ENCODE measurements at places on chromosomes 2 and 18.

DNA sequence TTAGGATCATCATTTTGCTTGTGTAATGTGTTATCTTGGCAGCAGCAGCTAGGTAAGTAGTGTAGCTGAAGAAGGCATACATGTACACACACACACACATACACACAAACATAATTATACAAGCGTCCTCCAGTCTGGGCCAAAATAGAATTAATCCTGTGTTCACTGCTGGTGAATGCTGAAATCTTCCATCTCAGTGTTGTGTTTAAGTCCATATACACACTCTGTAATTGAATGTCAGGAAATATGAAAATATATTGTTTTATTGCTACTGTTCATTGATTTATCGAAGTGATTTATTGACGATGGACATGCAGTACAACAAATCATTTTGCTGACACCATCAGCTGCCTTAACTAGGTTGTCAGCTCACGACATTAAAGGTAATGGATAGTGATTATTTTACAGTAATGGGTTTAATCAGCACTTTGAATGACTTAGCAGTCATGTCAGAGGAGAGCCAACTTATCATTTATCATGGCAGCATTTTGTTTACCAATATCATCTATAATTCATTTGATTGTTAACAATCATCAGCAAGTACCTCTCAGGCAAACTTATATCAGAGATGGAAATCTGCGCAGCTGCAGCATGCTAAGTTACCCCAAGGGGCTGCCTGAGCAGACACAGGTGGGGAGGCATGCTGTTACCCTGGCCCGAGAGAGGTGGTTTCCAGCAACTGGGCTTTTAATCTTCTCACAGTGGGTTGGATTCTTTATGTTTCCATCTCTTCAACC, 83.7 kb upstream of the FSHR start:
- no peak overlapping the region for H3K27ac ChIP-seq
- H3K36me3 ChIP-seq, result no peaks in the 10 kb centered on the region

- H3K36me3 ChIP-seq, result no peaks in the 10 kb centered on the region
- peaks cover 16% of the 10 kb centered on the region for H3K27me3 ChIP-seq
- no peaks in the 10 kb centered on the region for H3K4me1 ChIP-seq
- DNase-seq, result peak; percentile 34
Observed at GRCh38 chr2:240932724-240933047, 26.6 kb downstream of the CROCC2 start.

- no peak for DNase-seq
- no peaks in the 10 kb centered on the region for H3K27me3 ChIP-seq
- H3K4me1 ChIP-seq, result peaks cover 16% of the 10 kb centered on the region
- no peak overlapping the region for H3K4me3 ChIP-seq
Observed at GRCh38 chr18:42268186-42268725, 313.2 kb downstream of the PIK3C3 start.

DNA sequence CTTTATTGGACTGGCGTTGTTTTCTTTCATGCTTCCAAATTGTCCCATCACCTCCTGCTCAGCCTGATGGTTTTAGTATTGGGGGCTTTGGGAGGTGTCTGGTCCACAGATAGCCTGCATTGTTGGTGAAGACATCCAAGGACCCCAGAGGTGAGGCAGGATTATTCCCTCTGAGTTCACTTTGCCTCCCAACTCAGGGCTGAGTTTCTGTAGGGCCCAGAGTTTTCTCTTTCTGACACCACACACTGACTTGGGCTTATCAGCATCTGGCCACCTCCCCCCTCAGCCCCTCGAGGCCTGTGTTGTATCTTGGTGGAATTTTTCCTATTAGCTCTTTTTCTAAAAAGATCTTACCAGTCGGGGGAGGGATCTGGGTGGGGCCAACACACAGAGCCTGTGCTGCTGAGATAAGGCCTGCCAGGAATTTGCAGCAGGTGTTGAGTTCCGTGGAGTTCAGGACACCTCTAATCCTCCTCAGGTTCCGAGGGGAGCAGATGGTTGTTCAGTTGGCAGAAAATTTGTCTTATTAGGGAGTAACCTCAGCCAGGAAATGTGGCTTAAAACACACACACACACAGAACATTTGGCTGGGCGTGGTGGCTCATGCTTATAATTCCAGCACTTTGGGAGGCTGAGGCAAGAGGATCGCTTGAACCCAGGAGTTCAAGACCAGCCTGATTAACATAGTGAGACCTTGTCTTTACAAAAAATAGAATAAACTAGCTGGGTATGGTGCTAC, 7.3 kb downstream of the EMILIN2 start:
- no peak for DNase-seq
- peak overlapping the region; percentile 26 for H3K27ac ChIP-seq
- H3K36me3 ChIP-seq, result no peaks in the 10 kb centered on the region

DNA sequence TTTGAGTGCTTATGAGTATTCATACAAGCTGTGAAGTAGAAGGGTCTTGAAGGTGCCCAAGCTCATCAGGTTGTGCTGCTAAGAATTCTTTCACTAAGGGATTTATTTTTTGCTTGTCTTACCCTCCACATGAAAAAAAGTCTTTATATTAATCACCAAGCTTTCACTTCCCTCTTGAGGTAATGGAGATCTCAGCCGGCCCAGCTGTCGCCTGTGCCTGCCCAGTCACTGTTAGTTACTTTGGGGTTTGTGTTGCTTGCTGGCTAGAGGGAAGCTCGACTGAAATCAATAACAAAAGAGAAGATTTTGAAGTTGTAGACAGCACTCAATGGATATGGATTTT, 21.9 kb downstream of the MC2R start:
- peaks cover 3% of the 10 kb centered on the region for H3K4me1 ChIP-seq
- no peak overlapping the region for H3K27ac ChIP-seq
- DNase-seq, result no peak
- H3K4me3 ChIP-seq, result no peak overlapping the region
- H3K36me3 ChIP-seq, result no peaks in the 10 kb centered on the region

DNA sequence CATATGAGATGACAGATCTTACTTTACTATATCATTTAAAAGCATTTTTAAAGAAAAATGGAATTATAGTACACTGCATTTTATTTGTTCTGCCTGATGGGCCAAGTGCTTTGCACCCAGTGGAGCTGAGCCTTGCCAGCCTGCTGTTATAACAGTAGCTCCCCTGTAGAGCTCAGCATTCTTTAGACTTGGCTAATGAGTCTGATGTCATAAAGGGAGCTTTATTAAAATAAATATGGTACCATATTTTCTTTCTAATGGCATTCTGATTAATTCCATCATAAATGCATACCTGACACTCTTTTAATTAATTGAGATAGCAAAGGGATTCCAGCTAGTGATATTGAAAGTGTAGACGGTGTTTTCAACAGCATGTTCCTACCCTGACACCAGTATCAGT, 40.7 kb downstream of the PARD3B start:
- peaks cover 5% of the 10 kb centered on the region for H3K36me3 ChIP-seq
- no peaks in the 10 kb centered on the region for H3K27me3 ChIP-seq
- no peak overlapping the region for H3K4me3 ChIP-seq
- H3K4me1 ChIP-seq, result peaks cover 3% of the 10 kb centered on the region

DNA sequence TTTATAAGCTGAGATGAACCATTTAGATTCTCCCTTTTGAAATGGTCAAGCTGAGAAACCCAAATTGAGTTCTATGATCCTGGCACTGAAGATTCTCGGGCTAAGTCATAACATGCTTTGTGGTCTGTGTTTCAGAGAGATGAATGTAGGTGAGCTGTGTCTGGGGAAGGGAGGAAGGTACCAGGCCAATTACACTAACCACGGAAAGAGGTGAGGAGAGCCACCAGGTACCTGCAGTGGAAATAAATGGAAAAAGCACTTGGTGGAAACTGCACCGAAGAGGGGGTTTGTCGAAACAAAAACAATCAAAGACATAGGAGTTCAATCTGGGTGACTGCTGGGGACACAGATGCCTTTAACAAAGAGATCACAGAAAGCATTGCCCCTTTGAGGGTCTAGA, 963 bp upstream of the MRPL44 start:
- H3K36me3 ChIP-seq, result peaks cover 15% of the 10 kb centered on the region
- H3K4me1 ChIP-seq, result peaks cover 49% of the 10 kb centered on the region
- peak overlapping the region; percentile 3 for H3K27ac ChIP-seq
- DNase-seq, result no peak
- H3K4me3 ChIP-seq, result peak overlapping the region; percentile 20

DNA sequence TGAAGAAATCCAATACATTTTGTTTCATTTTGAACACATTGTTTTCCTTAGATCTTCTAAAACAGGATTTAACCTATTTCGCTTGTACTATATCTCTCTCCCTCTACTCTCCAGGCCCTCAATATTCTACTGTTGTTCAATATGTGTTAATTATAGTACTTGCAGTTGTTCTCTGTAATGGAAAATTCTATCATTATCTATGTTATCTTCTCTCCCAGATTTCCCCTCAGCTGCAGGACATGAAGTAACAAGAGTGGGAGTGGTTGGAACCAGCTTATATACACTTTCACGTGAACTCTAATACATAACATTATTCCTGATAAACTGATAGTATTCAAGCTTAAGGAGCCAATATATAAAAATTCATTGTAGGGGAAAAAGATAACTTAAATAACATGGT, 7.0 kb upstream of the STRN start:
- H3K4me1 ChIP-seq, result peaks cover 9% of the 10 kb centered on the region
- H3K27me3 ChIP-seq, result no peaks in the 10 kb centered on the region
- H3K27ac ChIP-seq, result no peak overlapping the region
- peaks cover 4% of the 10 kb centered on the region for H3K36me3 ChIP-seq
- no peak overlapping the region for H3K4me3 ChIP-seq

- H3K27ac ChIP-seq, result no peak overlapping the region
- no peaks in the 10 kb centered on the region for H3K27me3 ChIP-seq
- no peaks in the 10 kb centered on the region for H3K4me1 ChIP-seq
- DNase-seq, result no peak
- no peak overlapping the region for H3K4me3 ChIP-seq
Observed at GRCh38 chr2:146068051-146068450, 1548.1 kb upstream of the ZEB2 start.

DNA sequence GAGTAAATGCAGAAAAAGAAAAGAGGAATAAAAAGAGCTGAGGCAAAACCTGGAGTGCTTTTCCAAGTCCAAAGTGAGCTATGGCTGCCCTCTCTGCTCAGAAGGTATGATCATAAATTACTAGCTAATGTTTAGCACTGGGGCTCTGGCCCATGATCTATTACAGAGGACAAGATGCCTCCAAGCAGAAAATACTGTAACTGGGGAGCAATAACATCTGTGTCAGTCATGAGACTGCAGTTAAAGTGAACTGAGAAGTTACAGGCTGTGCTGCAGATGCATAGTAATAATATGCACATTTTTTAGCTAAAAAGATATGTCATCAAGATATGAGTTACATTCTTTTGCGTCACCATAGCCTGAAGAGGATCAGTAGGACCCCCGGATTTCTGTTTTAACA, 209.4 kb upstream of the RBBP8 start:
- H3K27me3 ChIP-seq, result no peaks in the 10 kb centered on the region
- H3K4me3 ChIP-seq, result no peak overlapping the region
- peaks cover 2% of the 10 kb centered on the region for H3K36me3 ChIP-seq
- peak overlapping the region; percentile 85 for H3K27ac ChIP-seq

GRCh38 chr2:2405780-2406179, 74.7 kb upstream of the MYT1L start:
- H3K27ac ChIP-seq, result no peak overlapping the region
- no peak overlapping the region for H3K4me3 ChIP-seq
- H3K4me1 ChIP-seq, result peaks cover 3% of the 10 kb centered on the region
- no peaks in the 10 kb centered on the region for H3K36me3 ChIP-seq
- H3K27me3 ChIP-seq, result no peaks in the 10 kb centered on the region
- DNase-seq, result no peak

- no peak for DNase-seq
- no peaks in the 10 kb centered on the region for H3K27me3 ChIP-seq
- no peak overlapping the region for H3K4me3 ChIP-seq
- H3K4me1 ChIP-seq, result peaks cover 23% of the 10 kb centered on the region
Observed at GRCh38 chr2:144703852-144704708, 184.2 kb upstream of the ZEB2 start.

GRCh38 chr2:183671233-183671632, 547.0 kb downstream of the NUP35 start:
- H3K27ac ChIP-seq, result no peak overlapping the region
- H3K36me3 ChIP-seq, result no peaks in the 10 kb centered on the region
- no peak for DNase-seq
- peaks cover 3% of the 10 kb centered on the region for H3K4me1 ChIP-seq

- DNase-seq, result no peak
- peaks cover 76% of the 10 kb centered on the region for H3K36me3 ChIP-seq
- H3K4me3 ChIP-seq, result no peak overlapping the region
- no peaks in the 10 kb centered on the region for H3K27me3 ChIP-seq
- no peak overlapping the region for H3K27ac ChIP-seq
- H3K4me1 ChIP-seq, result no peaks in the 10 kb centered on the region
Observed at GRCh38 chr2:172574965-172575364, 19.1 kb downstream of the PDK1 start.

DNA sequence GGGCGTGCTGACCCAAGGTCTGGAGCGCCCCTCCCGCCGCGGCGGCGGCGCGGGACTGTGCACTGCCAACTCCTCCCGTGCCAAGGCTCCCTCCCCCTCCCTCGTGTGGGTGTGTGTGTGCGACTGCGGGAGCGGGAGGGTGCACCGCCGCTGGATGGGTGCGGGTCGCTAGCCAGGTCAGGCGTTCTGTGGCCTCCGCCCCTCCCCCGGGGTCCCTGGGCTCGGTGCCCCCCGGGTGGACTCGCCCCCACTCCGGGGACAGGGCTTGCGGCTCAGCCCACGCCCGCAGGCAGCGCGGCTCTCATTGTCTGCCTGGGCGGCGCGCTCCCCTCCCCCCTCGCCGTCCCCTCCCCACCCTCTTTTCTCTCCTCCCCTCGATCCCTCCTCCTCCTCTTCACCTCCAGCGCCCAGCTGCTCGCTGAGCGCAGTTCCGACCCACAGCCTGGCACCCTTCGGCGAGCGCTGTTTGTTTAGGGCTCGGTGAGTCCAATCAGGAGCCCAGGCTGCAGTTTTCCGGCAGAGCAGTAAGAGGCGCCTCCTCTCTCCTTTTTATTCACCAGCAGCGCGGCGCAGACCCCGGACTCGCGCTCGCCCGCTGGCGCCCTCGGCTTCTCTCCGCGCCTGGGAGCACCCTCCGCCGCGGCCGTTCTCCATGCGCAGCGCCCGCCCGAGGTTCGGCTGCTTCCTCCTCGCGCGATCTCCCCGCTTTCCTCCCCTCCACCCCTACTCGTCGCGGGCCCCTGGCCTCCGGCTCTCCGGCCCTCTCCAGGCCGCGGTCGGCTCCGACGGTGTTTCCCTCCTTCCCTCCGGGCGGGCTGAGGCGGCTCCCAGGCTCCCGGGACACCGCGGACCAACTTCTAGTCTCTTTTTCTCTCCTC, at the start of gene GATA6:
TSS of gene GATA6 (plus strand) at position 579 of the 878 bp plus-strand sequence. CDS start 1,556 bp downstream, outside the sequence.
- H3K4me3 ChIP-seq, result peak within 1 kb of the TSS; percentile 98
- peaks cover 58% of the 10 kb centered on the region for H3K27me3 ChIP-seq
- peak; percentile 84 for DNase-seq
- peak within 1 kb of the TSS; percentile 99 for H3K27ac ChIP-seq
- peaks cover 23% of the 10 kb centered on the region for H3K36me3 ChIP-seq

GRCh38 chr18:45090526-45091140, 409.9 kb downstream of the SETBP1 start:
- peaks cover 1% of the 10 kb centered on the region for H3K27me3 ChIP-seq
- H3K4me1 ChIP-seq, result no peaks in the 10 kb centered on the region

GRCh38 chr18:48835745-48836170, 115.0 kb downstream of the SMAD7 start:
- H3K4me3 ChIP-seq, result no peak overlapping the region
- H3K4me1 ChIP-seq, result peaks cover 89% of the 10 kb centered on the region
- DNase-seq, result no peak

All from mesothelial cell of epicardium (in vitro differentiated cells).